ENCODE measurements at places on chromosomes 16 and 17. TPM values are rescaled to one million over a fixed set of nuclear protein-coding genes. Genes with fewer than 3 reads are reported as not detected.

DNA sequence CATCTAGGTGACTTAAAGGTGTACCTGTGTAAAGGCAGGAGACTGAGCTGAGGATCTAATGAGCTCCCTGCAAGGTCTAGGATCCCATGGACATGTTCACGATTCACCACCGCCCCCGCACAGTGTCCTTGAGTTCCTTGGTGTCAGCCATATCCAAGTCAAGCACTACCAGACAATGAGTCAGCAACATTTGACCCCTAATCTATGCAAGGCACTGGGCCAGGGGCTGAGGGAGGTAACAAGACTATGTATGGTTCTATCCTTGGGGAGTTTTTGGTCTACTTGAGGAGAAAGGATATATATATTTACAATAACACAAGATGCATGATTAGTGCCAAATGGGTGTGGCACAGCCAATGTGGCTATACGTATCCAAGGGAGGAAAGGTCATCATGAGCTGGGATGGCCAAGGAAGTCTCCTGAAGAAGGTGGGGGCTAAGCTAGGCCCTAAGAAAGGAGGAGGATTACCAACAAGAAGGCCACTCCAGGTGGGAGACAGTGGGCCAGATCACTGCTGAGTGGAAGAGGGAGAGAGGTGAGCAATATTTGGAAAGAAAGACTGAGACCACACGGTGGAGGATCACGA, 35.0 kb downstream of the ITGB3 start:
- no peak overlapping the region for H3K27ac ChIP-seq
- peaks cover 10% of the 10 kb centered on the region for H3K4me1 ChIP-seq
- H3K36me3 ChIP-seq = no peaks in the 10 kb centered on the region
- DNase-seq = no peak
- H3K27me3 ChIP-seq = peaks cover 11% of the 10 kb centered on the region

DNA sequence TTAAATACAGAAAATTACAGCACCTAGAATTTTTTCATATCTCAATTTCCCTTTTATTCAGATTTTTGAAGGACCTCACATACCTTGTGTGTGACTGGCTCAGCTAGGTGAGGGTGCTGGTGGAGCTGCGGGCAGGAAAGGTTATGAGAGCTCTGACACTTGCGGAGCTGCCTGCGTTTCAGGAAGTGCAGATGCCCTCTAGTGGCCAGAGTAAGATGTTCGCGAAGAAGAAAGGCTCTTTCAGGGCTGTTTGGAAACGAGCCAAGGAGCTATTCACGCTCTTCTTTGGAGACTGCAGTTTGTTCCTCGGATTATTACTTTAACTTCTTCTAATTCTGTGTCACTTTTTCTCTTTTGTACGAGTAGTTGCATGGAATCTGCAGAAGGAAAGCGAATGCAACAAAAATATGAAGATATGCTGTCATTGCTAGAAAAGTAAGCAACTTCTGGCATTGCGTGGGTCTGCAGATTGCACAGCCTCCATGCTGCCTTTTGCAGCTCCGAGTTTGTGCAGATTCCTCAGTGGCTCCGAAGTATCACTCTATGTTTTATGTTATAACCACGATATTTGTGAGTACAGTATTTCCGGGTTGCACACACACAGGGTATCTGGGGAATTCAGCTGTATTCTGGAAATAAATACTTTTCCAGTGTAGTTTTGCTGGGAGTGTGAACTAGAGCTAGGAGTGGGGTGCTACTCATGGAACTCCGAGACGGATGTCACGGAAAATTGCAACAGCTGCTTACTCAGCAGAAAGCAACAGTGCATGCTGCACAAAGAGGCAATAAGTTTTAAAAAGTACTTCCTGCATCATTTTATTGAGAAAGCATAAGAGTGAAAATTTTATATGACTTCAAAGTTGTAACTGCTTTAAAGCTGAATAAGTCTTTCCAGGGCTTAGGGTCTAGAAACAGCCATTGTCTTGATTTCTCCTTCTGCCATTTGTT, 46.3 kb downstream of the DNAH9 start:
- no peak overlapping the region for H3K4me3 ChIP-seq
- no peak overlapping the region for H3K27ac ChIP-seq
- no peak for DNase-seq
- H3K27me3 ChIP-seq = peaks cover 5% of the 10 kb centered on the region
- H3K36me3 ChIP-seq = no peaks in the 10 kb centered on the region

GRCh38 chr16:4962716-4963115, 4.6 kb downstream of the SEC14L5 start:
- no peak overlapping the region for H3K27ac ChIP-seq
- no peak for DNase-seq
- no peaks in the 10 kb centered on the region for H3K36me3 ChIP-seq
- peaks cover 13% of the 10 kb centered on the region for H3K27me3 ChIP-seq
- H3K4me1 ChIP-seq = peaks cover 7% of the 10 kb centered on the region

DNA sequence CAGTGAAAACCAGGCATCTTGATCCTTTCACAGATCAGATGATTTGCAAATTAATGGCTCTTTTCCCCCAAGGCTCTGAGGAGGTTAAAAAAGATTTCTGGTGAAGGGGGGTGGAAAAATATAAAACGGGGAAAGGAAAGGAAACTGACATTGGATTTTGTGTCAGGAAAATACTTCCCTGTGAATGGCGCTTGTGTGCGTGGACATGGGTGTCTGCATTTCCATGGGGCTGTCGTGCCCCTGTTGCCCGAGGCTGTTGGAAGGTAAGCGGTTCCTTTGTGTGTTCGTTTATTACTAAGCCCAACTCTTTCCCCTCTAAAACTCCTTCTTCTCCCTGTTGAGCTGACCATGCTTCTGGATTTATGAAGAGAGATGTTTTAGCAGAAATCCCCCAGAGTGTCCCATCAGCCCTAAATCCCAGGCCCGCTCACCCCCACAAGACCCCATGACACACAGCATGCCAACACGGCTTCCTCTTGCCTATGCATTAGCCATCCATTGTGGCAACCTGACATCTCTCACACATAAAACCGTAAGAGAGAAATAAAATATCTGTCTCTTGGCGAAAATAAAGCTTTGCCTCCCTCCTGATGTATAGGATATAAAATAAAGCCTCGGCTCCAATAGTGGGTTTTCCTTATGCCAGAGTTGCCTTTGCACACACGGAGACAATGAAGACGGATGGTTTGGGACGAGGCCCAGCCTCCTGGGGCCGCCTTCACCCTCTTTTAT, 7.3 kb upstream of the LHX1 start:
- H3K36me3 ChIP-seq = no peaks in the 10 kb centered on the region
- DNase-seq = no peak
- H3K27ac ChIP-seq = no peak overlapping the region
- no peak overlapping the region for H3K4me3 ChIP-seq
- peaks cover 59% of the 10 kb centered on the region for H3K4me1 ChIP-seq
- H3K27me3 ChIP-seq = peaks cover 88% of the 10 kb centered on the region

DNA sequence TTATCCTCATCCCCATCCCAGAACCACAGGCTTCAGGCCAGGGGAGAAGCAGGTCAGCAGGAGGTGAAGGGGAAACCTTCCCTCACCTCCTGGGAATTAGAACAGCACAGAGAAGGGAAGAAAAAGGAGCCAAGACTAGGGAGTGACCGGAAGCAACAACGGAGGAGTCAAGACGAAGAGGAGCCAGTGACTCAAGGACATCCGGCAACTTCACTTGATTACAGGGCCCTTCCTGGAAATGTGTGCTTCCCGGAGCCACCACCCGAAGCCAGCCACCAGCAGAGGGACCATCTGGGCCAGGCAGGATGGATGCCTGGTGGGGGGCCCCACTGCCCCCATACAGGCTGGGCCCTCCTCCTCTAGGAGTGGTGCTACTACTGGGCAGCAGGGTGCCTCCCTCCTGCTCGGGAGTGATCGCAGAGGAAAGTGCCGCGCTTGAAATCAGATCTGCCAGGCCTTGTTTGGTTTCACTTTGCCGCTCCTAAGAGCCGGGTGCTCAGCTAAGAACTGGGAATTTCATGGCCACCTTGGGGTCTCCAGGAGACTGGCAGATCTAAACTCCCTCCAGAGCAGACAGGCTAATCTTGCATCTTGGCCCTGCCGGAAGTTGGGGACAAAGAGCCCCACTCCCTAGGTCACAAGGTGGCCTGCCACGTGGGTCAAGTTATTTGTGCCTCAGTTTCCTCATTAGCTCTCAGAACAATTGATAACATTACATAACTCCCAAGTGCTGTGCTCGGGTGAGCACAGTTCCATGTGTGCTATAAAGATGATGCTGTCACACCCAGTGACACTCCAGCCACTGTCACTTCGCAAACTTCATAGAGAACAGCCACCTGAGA, 6.6 kb downstream of the CDC42EP4 start:
- H3K36me3 ChIP-seq = peaks cover 5% of the 10 kb centered on the region
- H3K27ac ChIP-seq = peak overlapping the region; percentile 79
- H3K4me3 ChIP-seq = peak overlapping the region; percentile 82
- H3K4me1 ChIP-seq = peaks cover 55% of the 10 kb centered on the region
- no peaks in the 10 kb centered on the region for H3K27me3 ChIP-seq
- DNase-seq = no peak

DNA sequence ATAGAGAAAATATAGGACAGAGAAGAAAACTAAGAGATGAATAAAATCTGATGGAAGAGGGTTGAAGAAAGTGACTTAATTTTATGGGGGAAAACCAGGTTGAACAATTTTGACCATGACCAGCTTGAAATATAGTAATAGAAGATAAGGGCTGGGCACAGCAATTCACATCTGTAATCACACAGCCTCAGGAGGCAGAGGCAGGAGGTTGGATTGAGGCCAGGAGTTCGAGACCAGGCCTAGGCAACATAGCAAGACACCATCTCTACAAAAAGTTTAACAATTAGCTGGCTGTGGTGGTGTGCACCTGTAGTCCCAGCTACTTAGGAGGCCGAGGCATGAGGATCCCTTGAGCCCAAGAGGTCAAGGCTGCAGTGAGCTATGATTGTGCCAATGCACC, 8.7 kb downstream of the MXRA7 start:
- H3K27ac ChIP-seq = peak overlapping the region; percentile 79
- H3K4me1 ChIP-seq = peaks cover 45% of the 10 kb centered on the region
- H3K36me3 ChIP-seq = peaks cover 4% of the 10 kb centered on the region

DNA sequence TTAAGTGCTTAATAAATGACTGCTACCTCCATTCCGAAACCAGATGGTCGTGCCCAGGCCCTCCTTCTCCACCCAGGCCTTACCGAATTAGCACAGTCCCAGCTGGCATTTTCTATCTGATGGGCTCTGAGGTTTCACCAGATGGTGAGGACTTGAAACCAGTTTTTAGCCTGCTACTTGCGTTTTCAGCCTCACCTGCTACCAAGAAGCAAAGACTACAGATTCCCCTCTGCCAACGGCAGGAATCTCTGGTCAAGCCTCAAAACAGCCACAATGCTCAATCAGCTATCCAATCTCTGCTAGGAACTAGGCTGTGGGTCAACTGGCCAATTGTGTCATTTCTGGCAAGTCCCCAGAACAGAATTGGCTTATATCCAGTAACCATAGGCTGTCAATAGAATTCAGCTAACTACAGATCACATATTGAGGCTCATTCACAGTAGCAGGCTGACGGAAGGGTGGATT, 11.7 kb downstream of the PECAM1 start:
- no peak for DNase-seq
- H3K27ac ChIP-seq = no peak overlapping the region
- H3K4me3 ChIP-seq = no peak overlapping the region
- no peaks in the 10 kb centered on the region for H3K36me3 ChIP-seq
- H3K27me3 ChIP-seq = no peaks in the 10 kb centered on the region
- H3K4me1 ChIP-seq = no peaks in the 10 kb centered on the region

- H3K4me1 ChIP-seq = peaks cover 9% of the 10 kb centered on the region
- no peak overlapping the region for H3K27ac ChIP-seq
- DNase-seq = peak; percentile 31
- H3K4me3 ChIP-seq = no peak overlapping the region
- H3K27me3 ChIP-seq = no peaks in the 10 kb centered on the region
Observed at GRCh38 chr17:63423251-63423950, 22.7 kb downstream of the CYB561 start.

DNA sequence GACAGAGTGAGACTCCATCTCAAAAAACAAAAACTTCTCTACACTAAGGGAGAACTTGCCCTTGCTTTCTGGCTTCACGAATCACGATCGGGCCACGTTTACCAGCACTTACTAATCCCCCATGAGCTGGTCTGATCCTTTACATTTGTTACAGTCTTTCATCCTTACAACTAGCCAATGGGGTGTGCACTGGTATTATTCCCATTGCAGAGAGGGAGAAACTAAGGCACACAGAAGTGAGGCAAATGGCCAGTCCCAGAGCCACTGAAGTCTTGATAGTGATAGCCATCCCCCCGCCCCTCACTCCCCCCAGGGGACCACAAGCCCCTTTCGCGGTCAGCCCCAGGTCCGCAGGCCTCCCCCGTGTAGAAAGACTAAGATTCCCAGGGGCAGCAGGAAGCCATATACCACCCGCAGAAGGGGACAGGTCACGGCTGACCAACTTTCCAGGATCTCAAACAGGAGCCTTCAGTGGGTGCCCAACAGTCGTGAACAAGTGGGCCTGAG, 868 bp downstream of the NATD1 start:
- peak overlapping the region; percentile 86 for H3K4me3 ChIP-seq
- no peaks in the 10 kb centered on the region for H3K27me3 ChIP-seq
- peak overlapping the region; percentile 51 for H3K27ac ChIP-seq
- no peak for DNase-seq
- peaks cover 9% of the 10 kb centered on the region for H3K4me1 ChIP-seq

DNA sequence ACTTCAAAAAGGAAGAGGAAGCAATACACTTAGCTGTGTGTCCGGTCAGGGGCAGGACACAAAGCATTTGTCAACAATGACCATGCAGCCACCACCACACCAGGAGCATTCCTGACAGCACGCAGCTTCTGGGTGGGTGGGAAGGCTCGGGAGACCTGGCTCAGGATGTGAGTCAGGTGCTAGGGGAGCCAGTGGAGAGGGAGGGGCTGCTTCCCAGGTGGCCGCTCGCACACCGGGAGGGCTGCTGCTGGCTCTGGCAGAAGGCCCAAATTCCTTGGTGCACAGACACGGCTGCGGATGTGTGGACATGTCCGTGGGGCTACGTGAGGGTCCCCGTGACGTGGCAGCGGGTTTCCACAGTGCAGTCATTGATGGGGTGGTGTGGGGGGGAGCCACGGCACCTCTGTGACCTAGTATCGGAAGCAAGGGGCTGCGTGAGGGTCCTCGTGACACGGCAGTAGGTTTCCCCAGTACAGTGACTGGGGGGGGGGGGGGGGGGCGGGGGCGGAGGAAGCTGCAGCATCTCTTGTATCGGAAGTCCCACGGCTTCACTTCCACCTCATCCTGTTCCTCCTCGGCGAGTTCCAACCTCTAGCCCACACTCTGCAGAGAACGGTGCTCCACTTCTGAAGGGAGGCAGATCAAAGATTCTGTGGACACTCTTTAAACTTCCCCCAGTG, 112.8 kb downstream of the ZNF778 start:
- peaks cover 6% of the 10 kb centered on the region for H3K36me3 ChIP-seq
- no peak overlapping the region for H3K4me3 ChIP-seq
- H3K27ac ChIP-seq = no peak overlapping the region

GRCh38 chr16:522320-523096, 5.0 kb upstream of the CAPN15 start:
- no peaks in the 10 kb centered on the region for H3K27me3 ChIP-seq
- DNase-seq = no peak

Gene NAE1
- total RNA-seq = 69.4 TPM

Gene GNAO1
- 20.1 TPM for total RNA-seq

Gene TNFRSF12A
- 24.0 TPM for total RNA-seq

Gene GAST
- total RNA-seq = 119 TPM

Gene TLCD3A
- total RNA-seq = 15.0 TPM
